ENCODE measurements at places on chromosomes 7 and 10.

DNA sequence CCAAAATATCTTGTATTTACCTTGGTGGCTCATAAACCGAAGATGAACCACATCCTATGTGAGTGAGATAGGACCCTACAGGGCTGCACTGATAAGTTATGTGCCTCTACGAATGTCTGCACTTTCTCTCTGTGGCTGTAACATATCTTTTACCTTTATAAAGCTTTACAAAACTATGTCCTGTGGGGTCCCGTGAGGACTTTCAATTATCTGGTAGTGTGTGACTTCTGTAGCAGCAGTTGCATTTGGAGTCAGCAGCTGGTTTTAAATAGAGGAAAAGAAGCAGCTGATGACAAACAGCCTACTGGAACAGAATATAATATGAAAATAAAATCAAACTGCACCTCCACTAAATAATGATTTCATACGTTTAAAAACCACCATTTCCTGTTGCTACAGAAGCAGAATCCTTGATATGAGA, 222.4 kb upstream of the GNAI1 start:
- DNase-seq, result no peak

DNA sequence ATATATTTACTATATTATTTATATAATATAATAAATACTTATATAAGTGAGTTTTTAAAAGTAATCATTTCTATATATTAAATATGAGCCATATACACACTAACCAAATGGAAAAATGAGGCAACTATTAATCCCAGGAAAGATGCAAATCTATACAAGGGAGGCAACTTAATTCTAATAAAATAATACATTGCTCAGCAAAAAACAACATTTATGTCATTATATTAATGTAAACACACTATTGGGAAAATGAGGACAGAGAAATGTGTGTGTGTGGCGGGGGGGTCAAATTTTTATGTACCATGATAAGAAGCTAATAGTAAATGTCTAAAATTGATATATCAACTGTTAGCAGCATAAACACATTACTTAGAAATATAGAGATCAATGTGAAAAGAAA, 23.3 kb upstream of the DGKI start:
- no peak for DNase-seq

- no peak for DNase-seq
These were observed 156.3 kb downstream of the SLC16A9 start for GRCh38 chr10:59553162-59553900.

GRCh38 chr7:137480824-137481365, 137.4 kb upstream of the PTN start:
- DNase-seq, result no peak

DNA sequence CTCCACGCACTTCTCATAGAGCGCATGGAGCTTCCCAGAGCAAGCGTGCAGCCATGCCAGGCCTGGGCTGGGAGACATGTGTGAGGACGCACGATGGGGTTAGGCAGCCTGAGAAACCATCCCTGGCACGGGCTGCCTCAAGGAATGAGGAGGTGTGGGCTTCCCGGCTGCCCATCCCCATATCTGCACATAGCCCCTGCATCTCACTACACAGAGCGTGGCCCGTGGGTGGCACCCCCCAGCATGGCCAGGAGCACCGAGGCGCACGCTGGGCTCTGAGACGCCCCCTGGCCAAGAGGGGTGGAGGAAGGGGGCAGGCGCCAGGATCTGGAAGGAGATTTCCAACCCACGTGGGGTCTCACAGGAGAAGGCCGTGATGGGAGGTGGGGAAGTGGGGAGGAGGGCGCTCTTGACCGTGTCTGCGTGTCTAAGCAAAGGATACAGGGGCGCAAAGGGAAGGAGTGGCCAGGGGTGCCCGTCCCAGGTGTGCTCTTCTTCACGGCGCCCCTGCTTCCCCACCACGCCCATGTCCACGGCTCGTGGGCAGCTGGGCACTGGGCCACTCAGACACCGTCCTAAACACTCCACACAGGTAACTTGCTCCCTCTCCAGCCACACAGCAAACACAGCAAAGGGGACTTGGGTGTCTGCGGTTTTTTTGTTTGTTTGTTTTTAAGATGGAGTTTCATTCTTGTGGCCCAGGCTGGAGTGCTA, 340.5 kb downstream of the PTPRN2 start:
- no peak for DNase-seq

DNA sequence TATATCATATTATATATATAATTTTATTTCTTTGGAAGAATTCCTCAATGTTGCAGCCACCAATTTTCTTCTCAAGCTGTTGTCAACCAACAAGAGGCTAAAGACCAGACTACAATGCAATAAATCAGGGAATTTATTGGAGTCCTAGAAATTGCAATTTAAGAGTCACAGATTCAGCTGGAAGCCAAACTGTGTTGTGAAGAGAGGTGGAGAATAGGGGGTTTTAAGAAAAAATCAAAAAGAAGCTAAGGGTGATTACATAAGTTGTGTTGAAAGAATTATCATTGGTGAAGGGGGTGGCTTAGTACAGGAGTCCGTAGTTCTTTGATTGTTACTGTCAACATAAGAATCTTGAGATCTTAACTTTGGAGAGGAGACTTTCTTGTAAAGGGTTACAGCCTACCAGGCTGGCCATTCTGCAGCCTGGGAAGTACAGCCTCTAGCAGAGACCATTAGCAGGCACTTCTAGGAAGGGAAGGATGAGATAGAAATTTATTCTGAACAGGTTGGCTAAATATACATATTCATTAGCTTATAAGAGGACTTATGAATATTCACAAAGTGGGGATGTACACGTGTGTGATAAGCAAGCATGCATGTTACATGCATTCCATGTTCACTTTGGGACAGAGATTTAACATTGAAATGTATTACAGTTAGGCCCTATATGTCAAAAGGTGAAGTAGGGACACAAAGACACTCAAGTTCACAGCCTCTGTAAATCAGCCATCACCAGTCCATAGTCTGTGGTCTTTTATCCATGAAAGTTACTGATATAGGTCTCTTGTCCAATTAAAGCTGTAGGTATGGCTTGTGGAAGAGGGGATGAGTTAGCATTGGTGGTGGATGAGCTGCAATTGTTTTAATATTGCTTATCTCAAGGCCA, 8.3 kb upstream of the TMEM168 start:
- no peak for DNase-seq
